Renal pelvis (tissue), 12 donors: ENCODE measurements at places on chromosomes 1 and 21.

DNA sequence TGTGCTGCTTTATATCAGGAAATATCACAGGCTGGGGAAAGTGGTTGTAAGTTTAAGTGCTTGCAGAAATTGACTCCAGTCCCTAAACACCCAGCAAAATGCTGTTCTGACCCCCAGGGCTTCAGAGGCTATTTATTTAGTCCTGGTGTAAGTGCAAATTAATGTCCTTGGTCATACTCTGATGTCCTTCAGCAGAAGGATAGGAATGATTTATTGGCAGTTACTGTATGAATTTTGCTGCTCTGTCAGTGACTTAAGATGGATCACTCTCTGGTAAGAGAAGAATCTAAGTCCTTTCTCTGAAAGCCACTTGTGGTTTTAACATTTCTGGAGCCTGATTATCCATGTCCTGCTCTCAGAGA lies 21.9 kb downstream of the FAM20B start:
- DNase-seq: no peak

- DNase-seq: peak; percentile 43
These were observed 85.8 kb downstream of the SYF2 start for GRCh38 chr1:25146451-25146855.

- DNase-seq: no peak
These were observed 138.2 kb downstream of the EDEM3 start for GRCh38 chr1:184616504-184616903.

DNA sequence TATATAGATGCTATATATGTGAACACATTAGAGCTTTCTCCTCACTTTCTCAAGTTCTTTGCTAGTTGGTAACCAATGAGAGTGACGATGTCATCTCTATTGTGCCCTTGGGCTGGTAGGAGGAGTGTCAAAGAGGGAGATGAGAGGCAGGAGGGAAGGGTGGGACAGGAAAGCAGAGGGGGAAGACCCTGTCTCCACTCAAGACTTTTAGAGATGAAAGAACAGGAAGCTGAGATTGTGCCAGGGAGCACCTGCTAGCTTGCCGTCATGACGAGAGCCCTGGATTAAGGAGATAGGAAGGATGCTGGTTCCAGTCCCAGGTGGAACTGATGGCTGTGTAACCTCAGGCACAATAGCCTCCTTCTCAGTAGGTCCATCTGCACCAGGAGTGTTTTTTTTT lies 16.7 kb downstream of the CNR2 start:
- DNase-seq: no peak

DNA sequence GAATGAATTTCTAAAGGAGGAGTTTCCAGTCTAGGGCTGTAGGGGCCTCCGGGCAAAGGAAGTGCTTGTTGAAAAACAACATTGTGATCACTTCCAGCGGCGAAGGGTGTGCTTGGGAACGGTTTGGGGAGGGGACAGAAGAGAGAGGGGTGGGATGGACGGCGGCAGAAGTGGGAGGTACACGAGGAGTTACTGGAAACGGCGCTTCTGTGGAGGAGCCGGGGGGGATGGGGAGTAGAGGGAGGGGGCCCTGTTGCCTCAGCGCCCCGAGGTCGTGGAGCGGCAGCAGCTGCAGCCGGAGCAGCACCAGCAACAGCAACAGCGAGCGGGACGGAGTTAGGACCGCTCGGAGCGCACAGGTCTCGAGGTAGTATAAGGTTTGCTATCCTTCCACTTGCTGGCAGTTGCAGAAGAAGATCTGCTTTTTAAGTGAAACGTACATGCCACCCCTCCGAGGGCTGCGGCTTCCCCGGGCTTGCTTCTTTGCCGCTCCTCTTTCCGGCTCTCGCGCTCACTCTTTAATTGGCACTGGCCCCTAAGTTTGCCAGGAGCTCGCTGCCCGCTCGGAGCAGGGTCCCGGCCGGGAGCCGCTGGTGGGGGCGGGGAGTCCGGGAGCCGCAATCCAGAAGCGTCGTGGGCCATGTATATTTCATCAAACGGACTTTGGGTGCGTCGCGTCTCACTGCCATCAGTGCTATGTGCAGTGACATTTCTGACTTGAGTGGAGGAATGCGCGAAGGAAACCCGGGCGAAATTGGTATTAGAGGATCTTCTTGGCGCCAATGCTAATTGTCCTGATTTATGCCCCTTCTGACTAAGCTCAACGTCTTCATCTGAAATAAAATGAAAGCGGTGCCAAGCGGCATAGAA lies 771 bp upstream of the NTNG1 start:
- DNase-seq: peak; percentile 40

DNA sequence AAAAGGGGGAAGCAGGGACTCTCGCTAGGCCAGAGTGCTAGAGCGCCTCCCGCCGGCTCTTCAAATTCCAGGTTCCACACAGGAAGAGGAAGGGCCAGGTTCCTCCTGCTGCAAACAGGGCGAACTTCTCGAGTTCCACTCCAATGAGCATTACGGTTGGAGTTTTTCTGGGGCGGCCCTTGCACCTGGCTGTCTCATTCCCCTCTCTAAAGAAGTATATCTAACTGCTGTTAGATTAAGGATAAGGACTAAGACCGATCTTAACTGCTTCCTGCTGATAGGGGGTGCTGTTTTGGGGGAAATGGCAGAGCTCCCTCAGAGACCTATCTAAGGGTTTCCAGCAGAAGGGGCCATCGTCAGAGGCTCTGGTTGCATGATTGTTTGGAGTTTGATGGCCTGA lies 138.0 kb downstream of the RABGAP1L start:
- DNase-seq: no peak

- no peak for DNase-seq
These were observed 65.6 kb upstream of the DAB1 start for GRCh38 chr1:57489358-57490036.

- DNase-seq: no peak
These were observed 87.6 kb downstream of the PSMG1 start for GRCh38 chr21:39095681-39096080.

GRCh38 chr1:214808845-214809460 lies 206.0 kb downstream of the CENPF start:
- no peak for DNase-seq

DNA sequence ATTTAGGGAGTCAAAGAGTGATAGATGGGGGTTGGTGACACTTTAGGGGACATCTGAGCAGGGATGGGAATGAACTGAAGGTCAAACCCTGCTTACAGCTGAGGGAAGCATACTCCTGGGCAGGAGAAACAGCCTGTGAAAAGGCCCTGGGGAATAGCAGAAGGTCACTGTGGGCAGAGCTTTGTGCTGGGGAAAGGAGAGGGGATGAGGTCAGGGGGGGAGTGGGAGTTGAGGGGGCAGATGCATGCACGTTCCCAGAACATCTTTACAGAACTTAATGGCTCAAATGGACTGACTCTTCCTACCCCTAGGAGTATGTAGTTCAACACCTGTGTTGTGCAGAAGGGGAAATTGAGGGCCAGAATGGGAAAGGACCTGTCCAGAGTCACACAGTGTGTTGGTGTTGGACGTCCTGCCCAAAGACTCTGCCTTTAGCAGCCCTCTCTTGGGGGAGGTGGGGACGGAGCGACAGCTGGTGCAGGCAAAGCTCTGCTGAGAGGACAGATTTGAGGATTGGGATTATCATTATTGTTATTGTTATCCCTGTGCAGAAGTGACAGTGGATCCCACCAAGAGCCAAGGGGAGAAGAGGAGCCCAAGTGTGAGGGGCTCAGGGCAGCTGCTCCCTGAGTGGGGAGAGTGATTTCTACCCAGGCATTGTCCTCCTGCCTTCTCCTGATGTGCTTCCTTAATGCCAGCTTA lies 116.5 kb downstream of the PTPRU start:
- DNase-seq: no peak
